ENCODE measurements at places on chromosomes 2 and 18. TPM values are rescaled to one million over a fixed set of nuclear protein-coding genes. Genes with fewer than 3 reads are reported as not detected.

The UGT1A5 gene
- not detected for total RNA-seq

The ASIC4 gene
- total RNA-seq, result 0.14 TPM

The CAPN14 gene
- total RNA-seq, result 0.08 TPM

The SDC1 gene
- total RNA-seq, result not detected

The ITGB6 gene
- not detected for total RNA-seq

The NYAP2 gene
- total RNA-seq, result not detected

GRCh38 chr2:223319601-223320000 lies 267.6 kb downstream of the KCNE4 start:
- DNase-seq, result no peak

- DNase-seq, result no peak
These were observed 27.5 kb downstream of the CFAP36 start for GRCh38 chr2:55547001-55547400.

DNA sequence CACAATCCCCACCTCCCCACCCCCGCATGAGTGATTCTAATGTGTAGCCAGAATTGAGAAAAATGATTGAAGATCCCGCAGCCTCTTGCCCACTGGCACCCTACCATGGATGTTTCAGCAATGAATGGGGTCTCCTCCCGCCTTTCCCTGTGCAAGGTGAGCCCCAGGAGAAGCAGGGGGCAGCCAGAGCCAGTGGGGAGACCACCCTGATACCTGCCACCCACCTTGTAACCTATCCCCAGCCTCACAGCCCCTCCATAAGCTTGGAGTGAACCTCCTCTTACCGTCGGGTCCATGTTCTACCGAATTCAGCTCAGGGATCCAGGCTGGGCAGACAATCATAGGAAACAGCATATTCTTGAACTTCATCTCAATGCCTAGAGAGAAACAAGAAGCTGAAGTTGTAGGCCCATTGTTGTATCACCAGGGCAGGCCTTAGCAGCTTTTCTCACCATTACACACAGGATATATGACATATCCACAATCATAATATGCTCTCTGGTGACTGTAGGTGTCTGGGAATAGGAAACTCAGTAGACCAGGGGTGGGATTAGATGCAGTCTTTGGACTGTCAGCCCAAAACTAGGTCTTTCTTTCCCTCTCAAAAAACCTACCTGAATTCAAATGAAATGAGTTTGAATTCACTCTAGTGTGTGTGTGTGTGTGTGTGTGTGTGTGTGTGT lies 30.9 kb downstream of the XDH start:
- DNase-seq, result no peak

DNA sequence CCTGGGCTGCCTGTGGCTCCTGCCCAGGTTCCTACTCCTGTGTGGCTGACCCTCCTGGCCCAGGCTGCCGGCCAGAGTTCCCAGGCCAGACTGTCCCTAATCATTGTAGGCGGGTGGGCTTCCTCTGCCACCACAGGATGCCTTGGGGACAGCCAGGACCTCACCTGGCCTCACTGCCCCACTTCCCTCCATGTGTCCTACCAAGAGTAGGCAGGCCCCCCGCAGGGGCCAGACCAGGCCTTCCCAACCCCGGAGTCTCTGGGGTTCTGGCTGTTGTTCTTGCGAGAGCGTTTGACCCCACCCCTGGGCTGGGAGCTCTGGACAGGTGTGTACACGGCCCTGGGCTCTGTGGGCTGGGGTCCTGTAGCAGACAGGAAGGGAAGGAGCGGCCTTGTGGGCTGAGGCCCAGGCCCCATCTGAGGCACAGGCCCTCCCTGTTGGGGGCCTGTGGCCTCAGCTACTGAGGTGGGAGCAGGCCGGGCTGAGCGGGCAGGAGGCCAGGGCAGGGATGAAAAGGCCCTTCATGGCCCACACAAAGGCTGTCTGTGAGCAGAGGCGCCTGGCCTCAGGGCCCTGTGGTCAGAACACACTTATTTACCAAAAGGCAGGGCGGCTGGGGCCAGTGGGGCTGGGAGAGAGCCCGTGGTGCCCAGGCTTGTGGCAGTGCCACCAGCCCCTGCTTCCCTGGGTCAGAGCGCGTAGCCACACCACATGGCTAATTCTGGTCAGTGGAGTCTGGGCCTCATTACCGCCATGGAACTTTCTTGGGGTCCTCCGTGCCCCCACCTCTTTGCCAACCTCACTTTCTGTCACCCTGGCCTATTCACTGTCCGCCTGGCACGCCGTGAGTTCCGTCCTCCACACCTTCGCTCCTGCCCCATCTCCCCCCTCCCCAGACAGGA lies 2.0 kb downstream of the SNORC start:
- DNase-seq, result no peak

GRCh38 chr2:121185111-121185510 lies 99.9 kb downstream of the TFCP2L1 start:
- no peak for DNase-seq

DNA sequence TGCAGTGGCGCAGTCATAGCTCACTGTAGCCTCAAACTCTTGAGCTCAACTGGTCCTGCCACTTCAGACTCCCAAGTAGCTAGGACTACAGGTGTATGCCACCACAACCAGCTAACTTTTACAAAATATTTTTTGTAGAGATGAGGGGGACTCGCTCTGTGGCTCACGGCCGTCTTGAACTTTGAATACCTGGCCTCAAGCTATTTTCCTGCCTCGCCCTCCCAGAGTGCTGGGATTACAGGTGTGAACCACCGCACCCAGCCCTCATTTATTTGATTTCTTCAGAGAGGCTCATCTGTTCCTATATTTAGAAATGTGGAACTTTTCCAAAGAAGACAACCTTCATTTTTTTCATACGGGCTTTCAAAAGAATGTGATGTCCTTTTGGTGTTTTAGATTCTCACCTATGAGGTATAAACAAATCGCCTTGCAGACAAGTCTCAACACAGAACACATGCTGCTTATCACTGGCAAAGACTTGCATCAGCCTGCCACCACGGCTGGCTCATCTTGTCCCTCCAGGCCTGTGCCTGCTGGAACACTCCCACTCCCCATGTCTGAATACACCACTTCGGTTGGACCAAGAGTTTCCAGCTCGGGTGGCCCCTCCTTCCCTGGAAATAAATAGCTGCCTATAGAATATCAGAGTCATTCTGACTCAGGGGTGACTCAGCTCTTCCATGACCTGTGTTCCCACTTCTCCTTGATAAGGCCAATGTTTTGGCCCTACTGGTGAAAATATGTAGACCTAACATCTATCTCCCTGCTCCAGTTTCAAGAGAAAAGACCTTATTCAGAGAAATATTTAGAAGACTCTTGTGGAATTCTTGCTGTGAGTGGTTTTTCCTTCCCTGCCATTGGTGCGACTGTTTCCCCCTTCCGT lies 202.6 kb downstream of the TGIF1 start:
- DNase-seq, result no peak

GRCh38 chr2:24809316-24810007 lies 16.2 kb downstream of the CENPO start:
- DNase-seq, result no peak

DNA sequence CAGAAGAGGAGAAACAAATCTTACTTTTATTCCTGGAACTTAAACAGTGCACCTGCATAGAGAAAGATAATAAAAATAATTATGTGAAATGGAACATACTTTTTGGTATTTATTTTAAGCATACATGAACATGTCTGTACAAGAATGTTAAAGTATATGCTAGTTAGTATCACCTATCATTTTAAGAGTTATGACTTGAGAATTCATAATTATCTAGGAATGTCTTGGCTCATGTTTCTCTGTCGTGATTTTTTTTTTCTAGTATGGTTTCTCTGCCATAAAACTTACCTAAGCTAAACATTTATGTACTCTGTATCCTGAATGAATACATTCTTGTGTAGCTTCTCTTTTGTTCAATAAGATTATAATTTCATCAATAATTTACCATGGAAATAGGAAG lies 4.2 kb downstream of the SERPINB7 start:
- no peak for DNase-seq

- DNase-seq, result no peak
These were observed 30.7 kb upstream of the SLC35F6 start for GRCh38 chr2:26733413-26733812.

DNA sequence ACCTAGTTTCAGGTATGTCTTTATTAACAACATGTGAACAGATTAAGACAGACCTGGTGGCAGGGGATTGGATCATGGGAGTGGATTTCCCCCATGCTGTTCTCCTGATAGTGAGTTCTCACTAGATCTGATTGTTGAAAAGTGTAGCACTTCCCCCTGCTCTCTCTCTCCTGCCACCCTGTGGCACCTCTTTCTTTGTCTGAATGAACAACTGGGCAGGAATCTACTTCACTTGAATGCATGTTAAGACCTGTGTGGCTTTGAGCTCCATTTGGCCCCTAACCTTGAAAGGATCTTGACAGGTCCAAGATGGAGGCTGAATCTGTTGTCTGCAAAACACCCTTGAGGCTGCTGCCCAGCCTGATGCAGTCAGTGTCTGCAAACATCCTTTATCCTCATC lies 194.4 kb downstream of the RNF144A start:
- no peak for DNase-seq

DNA sequence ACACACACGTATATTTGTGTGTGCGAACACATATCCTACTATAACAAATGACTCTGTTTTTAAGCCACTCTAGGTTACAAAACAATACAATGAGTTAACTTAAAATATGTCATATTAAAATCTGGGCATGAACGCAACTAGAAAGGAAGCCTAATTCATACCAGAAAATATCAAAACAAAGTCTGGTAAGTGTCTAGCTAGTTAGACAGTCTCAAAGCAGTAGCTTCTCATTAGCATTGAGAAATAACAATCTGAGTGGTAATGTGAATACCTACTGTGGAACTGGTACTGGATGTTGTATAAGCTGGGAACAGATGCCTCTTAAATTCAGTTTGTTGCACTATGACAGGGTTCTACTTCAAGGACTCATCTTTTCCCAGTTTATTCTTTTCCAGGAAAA lies 32.5 kb upstream of the WIPF1 start:
- DNase-seq, result no peak

- no peak for DNase-seq
These were observed 21.9 kb downstream of the ZBTB7C start for GRCh38 chr18:48387300-48387699.

GRCh38 chr2:36405183-36405582 lies 49.6 kb downstream of the CRIM1 start:
- no peak for DNase-seq

GRCh38 chr2:148455791-148456190 lies 188.8 kb upstream of the EPC2 start:
- no peak for DNase-seq

- DNase-seq, result no peak
These were observed 1102.4 kb upstream of the ZEB2 start for GRCh38 chr2:145622285-145622684.

- DNase-seq, result no peak
These were observed 244.2 kb upstream of the ZC3H15 start for GRCh38 chr2:186241874-186242273.

Measured in CD8-positive, alpha-beta T cell (primary cell).